Substantia nigra (tissue), 51 donors: ENCODE measurements at places on chromosomes 6 and 20.

- DNase-seq: no peak
Measured at GRCh38 chr6:75843396-75843795, 94.4 kb downstream of the MYO6 start.

DNA sequence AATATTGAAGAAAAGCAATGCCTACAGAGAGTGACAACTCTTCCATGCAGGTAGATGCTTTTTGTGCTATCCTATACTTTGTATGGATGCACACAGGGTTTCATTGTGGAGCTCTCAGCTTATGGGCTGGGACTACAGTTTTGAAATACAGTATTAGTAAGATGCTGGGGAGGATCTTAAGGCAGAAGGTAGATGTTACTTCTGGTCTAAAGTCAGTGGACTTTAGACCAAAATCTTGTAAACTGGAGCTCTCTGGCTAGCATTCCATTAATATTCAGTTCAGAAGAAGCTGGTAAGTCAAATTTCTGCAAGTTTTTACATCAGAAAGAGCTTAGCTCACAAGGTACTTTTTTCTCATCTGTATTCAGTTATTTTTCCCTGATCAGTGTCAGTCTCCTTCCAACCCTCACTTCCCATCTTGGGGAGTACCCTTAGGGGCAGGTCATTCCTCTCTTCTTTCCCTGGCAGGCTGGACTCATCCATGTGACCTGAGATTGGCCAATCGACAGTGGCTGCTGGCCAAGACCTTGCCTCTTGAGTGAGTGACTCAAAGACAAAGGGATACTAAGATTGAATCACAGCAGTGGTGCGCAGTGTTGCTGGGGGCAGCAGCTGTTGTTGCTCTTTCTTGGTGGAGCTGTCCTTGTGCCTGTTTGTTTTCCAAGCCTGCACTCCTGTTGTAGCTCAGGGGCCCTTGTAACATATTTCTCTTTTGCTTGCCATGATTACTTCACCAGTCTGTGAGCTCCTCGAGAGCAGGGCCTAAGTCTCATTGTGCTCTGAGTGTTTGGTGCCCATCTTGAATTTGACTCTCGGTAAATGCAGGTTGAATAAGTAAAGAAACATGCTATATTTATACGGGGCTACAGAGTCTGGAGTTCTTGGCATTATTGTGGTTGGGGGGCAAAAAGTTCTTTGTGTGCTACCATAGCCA is 2.8 kb upstream of the PHF20 start:
- DNase-seq: peak; percentile 44

DNA sequence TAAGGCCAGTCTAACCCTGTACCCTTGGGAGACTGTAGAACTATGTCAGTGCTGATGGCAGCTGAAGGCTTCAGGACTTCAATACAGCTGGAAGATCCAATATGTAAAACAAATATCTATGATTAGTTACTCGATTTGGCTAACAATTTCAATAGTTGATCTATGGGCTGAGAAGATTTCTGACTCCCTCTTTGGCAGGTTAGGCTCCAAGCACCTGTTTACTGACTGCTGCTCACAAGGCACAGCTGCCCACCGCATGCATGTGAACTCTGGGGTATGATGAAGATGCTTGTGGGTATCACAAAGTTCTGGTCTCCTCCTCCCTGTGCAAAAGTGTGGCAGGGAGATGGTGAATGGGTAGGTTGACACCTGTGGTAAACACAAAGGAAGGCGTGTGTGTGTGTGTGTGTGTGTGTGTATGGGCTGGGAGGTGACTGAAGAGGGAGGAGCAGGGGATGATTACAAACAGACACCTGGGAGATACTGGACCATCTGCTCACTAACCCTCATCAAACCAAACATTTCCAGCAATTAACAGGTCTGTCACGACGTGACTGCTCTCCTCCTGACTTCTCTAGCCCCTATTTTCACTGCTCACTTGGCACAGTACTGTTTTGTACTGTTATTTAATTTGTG is 18.1 kb downstream of the ELMO2 start:
- peak; percentile 47 for DNase-seq

GRCh38 chr6:148709577-148709976 is 37.3 kb upstream of the UST start:
- no peak for DNase-seq

DNA sequence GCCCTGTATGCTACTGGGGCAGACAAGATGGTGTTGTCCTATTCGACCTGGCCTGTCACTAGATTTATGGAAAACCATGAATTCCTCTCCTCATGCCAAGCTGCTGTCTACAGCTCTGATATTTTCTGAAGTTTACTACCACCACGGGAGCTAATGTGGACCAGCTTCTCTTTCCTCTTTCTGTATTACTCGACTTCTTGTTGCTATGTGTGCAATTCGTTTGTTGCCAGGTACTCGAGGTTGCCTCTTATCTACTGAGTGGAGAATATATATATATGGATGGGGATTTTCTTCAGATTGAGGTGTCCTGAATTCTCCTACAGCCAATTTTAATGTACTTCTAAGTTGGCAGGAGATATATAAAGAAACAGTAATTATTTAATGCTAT is 34.7 kb downstream of the MAN1A1 start:
- no peak for DNase-seq

- no peak for DNase-seq
Measured at GRCh38 chr6:80158478-80158989, 52.1 kb downstream of the BCKDHB start.

DNA sequence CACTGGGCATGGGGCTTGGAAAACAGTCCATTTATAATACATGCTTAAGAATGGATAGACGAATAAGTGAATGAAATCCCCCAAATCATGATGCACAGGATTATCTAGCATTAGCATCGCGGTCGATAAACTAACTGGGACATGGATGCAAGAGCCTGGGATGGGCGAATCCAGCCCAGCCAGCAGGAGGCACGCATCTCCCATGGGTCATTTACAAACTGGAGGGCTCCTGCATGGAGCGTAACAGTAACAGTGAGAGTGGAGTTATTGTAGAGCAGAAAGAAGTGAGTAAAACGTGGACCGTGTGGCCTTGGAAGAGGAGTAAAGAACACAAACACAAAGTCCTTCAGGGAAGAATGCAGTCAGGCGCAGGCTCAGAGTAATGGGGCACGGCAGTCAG is 136.5 kb downstream of the AGPAT4 start:
- no peak for DNase-seq

- no peak for DNase-seq
Measured at GRCh38 chr20:3765171-3765882, 2.2 kb downstream of the ADISSP start.

- DNase-seq: no peak
Measured at GRCh38 chr6:152993847-152994246, 8.7 kb downstream of the MTRF1L start.

DNA sequence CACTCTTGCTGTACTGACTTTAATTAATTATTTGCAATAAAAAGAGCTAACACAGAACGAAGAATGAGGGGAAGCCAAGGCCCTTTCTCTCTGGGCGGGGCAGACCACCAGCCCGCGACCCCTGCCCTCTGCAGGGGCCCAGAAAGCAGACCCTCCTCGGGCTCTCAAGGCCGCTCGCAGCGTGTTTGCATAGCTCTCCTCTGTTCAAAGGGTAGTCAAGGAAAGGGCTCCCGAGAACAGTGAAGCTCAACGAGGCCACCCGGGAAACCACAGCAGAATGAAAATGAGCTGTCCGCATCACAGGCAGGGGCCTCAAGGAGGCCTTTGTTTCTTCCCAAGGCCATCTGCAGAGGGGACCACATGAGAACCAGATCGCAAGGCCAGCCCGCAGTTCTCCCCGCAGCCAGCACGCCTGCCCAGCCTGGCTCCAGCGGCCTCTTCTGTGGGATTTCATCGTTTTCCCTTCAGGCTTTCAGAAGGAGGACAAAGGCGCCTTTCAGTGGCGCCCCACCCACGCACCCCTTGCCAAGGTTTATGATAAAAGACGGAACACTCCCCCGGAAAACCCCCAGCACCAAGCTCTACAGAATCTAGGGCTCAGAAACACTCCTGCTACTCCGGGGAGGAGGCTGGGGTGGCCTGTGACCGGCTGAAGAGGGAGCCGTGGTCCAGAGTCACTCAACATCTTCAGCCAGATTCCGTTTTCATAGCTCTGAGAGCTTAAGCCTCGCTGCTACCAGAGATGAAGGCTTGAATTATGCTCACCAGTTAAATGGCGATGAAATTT is 25.3 kb downstream of the ACSS1 start:
- peak; percentile 94 for DNase-seq

DNA sequence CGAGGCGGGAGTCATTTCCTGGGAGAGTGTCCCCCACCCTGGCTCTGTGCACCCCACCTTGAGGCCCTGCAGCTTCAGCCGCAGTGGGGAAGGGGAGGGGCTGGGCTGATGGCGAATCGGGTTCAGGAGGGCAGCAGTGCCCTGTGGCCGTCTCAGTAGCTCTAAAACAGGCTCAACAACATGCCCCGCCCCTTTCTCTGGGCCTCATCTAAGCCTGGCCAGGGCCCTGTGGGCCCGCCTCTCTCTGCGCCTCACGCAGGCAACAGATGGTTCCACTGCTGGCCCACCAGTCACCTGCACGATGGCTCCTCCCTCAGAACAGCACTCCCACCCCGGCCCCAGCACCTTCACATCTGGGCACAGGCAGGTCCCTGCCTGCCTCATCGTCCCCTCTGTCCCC is 30.2 kb downstream of the CHRNA4 start:
- no peak for DNase-seq

- no peak for DNase-seq
Measured at GRCh38 chr20:21208999-21209398, 83.1 kb downstream of the KIZ start.

DNA sequence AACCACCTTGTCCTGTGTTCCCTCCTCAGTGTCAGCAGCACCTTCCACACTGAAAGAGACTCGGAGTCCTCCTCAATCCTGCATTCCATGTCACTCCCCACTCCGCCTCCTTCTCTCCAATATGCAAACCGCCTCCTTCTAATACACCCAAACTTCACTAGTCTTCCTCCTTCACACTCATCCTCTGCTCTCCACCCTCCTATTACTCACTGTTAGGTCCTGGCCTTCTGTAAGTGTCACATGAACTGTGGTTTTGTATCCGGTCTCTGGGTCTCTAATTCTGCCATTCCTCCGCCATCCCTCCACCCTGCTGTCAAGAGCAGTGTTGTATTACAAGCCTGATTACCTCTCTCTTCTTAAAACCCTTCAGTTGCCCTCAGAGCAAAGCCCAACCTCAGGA is 200.5 kb upstream of the CDYL start:
- DNase-seq: no peak

DNA sequence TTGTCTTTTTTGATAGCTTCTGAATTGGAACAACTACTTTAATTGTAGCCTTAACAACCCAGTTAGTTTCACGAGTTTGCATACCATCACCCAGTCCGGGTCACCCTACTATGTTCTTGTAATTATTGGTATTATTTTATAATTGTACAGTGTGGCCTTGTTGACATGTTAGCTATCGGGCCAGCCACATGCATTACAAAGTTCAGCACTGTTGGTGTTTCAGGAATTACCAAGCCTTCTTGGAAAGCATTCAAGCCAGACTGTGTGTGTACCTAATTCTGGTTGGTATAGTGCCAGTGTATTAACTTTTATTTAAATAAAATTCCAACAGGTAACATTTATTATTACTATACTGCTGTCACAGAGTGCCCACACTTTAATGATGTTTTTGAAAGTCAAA is 150.9 kb downstream of the JARID2 start:
- DNase-seq: no peak

DNA sequence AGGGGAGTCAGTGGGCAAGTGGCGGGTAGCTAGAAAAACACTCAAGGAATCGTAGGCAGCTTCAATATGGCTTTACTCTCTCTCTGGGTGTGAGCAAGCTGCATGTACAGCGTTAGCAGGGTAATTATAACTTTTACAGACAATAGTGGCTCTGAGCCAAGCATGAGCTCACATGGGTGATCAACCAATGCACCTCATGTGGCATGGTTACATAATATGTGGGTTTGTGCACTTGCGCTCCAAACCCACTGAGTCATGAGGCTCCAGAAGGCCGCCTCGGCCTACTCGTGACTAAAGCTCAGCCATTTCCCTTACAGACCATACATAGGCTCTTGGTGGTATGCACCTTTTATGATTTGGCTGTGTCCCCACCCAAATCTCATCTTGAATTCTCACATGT is 78.4 kb upstream of the FBXL4 start:
- no peak for DNase-seq

DNA sequence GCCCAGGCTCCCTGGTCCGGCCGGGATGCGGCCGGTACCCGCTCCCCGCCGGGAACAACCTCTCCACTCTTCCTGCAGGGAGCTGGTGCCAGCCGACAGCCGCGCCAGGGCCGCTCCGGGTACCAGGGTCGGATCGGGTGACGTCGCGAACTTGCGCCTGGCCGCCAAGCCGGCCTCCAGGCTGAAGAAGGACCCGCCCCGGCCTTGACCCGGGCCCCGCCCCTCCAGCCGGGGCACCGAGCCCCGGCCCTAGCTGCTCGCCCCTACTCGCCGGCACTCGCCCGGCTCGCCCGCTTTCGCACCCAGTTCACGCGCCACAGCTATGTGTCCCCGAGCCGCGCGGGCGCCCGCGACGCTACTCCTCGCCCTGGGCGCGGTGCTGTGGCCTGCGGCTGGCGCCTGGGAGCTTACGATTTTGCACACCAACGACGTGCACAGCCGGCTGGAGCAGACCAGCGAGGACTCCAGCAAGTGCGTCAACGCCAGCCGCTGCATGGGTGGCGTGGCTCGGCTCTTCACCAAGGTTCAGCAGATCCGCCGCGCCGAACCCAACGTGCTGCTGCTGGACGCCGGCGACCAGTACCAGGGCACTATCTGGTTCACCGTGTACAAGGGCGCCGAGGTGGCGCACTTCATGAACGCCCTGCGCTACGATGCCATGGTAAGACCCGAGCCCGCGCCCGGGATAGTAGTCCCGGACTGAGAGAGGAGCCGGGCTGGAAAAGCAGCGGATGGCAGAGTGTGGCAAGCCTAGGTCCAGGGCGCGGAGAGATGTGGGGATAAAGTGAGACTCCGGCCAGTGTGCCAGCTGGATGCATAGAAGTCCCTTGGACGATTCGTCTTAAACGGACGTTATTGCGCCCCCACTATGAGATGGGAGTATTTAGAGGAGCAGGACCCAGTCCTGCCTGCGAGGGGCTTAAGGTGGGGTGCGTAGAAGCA is at the start of gene NT5E:
Gene NT5E, plus strand, starts transcription at position 266 of the 942 bp plus-strand sequence. Its CDS starts 57 bp downstream, at position 323.
- DNase-seq: peak; percentile 24

DNA sequence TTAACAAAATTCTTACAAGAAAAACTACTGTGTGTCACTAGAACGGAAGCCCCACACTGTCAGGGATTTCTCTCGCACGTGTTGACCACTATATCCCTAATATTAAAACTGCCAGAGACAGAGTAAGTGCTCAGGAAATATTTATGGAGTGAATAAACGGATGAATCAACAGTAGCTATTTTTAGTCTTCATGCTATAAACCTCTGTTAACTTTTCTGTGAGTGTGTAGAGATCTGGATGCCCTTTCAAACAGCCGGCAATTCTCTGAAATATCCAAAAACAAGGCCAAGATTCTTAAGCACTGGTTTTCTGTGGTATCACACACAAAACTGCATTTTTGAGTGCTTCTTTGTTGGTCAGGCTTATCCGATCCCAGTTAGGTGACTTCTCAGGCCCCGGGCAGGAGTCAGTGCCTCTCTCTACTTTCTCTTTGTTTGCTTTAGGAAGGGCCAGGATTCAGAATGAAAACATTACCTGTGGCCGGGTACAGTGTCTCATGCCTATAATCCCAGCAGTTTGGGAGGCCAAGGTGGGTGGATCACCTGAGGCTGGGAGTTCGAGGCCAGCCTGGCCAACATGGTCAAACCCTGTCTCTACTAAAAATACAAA is 15.7 kb downstream of the ATP9A start:
- no peak for DNase-seq
